ENCODE measurements at places on chromosomes 12 and 14. TPM values are rescaled to one million over a fixed set of nuclear protein-coding genes. Genes with fewer than 3 reads are reported as not detected.

LHX5 gene
- not detected for polyA plus RNA-seq

RARG gene
- polyA plus RNA-seq, result 11.6 TPM

EML1 gene
- 22.0 TPM for polyA plus RNA-seq

PRH2 gene
- 0.55 TPM for polyA plus RNA-seq

RNASE2 gene
- polyA plus RNA-seq, result 0.39 TPM

GPRC5A gene
- polyA plus RNA-seq, result 19.4 TPM

NRIP2 gene
- 4.2 TPM for polyA plus RNA-seq

TAS2R7 gene
- not detected for polyA plus RNA-seq

SPX gene
- 3.5 TPM for polyA plus RNA-seq

GRCh38 chr12:125890971-125891370 is 825.7 kb downstream of the AACS start:
- no peak overlapping the region for H3K27ac ChIP-seq
- H3K4me1 ChIP-seq, result no peaks in the 10 kb centered on the region
- no peak overlapping the region for H3K4me3 ChIP-seq
- no peaks in the 10 kb centered on the region for H3K27me3 ChIP-seq
- no peak for DNase-seq
- H3K36me3 ChIP-seq, result no peaks in the 10 kb centered on the region

DNA sequence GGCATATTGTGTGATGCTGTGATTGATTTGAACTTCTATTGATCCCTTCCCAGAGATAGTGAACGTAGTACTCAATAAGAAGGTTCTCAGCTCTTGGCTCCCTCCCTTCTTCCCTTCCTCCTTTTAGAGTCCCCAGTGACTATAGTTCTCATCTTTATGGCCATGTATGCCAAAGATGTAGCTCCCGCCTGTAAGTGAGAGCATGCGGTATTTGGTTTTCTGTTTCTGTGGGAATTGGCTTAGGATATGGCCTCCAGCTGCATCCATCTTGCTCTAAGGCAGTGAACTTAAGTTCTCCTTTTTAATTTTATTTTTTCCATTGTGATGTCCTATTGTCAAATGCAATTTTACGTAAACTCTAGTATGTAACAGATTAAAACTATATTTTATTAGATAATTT is 109.5 kb downstream of the AEBP2 start:
- no peak overlapping the region for H3K4me3 ChIP-seq
- no peaks in the 10 kb centered on the region for H3K27me3 ChIP-seq
- H3K36me3 ChIP-seq, result peaks cover 4% of the 10 kb centered on the region
- H3K4me1 ChIP-seq, result no peaks in the 10 kb centered on the region
- DNase-seq, result no peak

DNA sequence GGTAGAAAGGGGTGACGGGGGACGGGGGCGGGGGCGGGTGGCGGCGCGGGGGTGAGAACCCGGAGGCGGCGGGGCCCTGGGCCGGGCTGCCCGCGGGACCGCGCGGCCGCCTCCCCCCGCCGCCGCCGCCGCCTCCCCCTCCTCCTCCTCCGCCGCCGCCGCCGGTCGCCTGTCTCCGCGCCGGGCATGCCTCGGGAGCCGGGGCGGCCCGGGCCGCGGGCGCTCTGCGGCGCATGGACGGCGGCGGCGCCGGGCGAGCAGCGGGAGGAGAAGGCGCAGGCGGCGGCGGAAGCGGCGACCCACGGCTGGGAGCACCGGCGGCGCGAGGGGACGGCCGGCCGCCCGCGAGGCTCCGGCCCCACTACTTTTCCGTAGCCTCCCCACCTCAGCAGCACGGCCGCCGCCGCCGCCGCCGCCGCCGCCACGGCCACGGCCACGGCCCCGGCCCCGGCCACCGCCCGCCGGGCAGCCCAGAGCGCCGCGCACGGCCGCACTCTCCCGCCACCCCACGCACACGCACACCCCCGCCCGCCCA is at the start of gene NPAS3:
NPAS3 (plus strand) TSS at position 161 of the 535 bp plus-strand sequence.
- H3K27ac ChIP-seq, result peak within 1 kb of the TSS; percentile 50
- DNase-seq, result no peak
- H3K4me1 ChIP-seq, result peaks cover 5% of the 10 kb centered on the region
- H3K4me3 ChIP-seq, result peak within 1 kb of the TSS; percentile 53
- H3K36me3 ChIP-seq, result no peaks in the 10 kb centered on the region

GRCh38 chr12:77131977-77132490 is 66.7 kb upstream of the E2F7 start:
- H3K4me3 ChIP-seq, result no peak overlapping the region
- no peaks in the 10 kb centered on the region for H3K4me1 ChIP-seq
- H3K36me3 ChIP-seq, result no peaks in the 10 kb centered on the region
- DNase-seq, result no peak
- H3K27me3 ChIP-seq, result no peaks in the 10 kb centered on the region
- H3K27ac ChIP-seq, result no peak overlapping the region

GRCh38 chr12:34126239-34126641 is 103.9 kb downstream of the ALG10 start:
- no peaks in the 10 kb centered on the region for H3K36me3 ChIP-seq
- DNase-seq, result no peak
- H3K27me3 ChIP-seq, result no peaks in the 10 kb centered on the region
- no peak overlapping the region for H3K27ac ChIP-seq

- DNase-seq, result peak; percentile 3
- H3K27ac ChIP-seq, result no peak overlapping the region
- H3K36me3 ChIP-seq, result no peaks in the 10 kb centered on the region
- no peaks in the 10 kb centered on the region for H3K27me3 ChIP-seq
- no peak overlapping the region for H3K4me3 ChIP-seq
- H3K4me1 ChIP-seq, result no peaks in the 10 kb centered on the region
Measured at GRCh38 chr12:83573671-83574070, 887.0 kb downstream of the TMTC2 start.

DNA sequence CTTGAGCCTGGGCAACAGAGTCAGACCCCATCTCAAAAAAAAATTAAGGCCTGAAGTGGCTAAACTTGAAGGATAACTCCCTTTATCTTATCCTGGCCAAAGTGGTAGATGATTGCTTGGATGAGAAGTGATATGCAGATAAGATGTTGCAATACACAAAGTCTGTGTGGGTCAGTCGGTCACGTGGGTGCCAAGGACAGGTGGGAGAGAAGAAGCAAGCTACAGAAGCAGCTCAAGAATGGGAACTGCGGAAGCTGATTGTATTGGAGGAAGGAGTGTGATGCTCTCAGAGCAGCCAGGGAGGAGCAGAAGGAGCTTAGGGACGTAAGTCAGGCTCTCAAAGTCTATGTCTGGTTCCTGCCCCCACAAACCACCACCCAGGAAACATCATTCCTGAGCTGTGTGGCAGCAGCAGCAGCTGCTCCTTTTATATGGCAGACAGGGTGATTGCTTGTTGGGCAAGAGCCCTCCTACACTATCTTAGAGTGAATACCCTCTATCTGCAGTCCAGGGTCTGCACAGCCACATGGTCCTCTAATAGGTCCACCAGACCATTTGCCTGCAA is 54.5 kb downstream of the ATP2A2 start:
- no peaks in the 10 kb centered on the region for H3K4me1 ChIP-seq
- no peaks in the 10 kb centered on the region for H3K27me3 ChIP-seq
- no peak for DNase-seq
- no peak overlapping the region for H3K27ac ChIP-seq

GRCh38 chr14:105069871-105070759 is 4.9 kb upstream of the GPR132 start:
- no peak for DNase-seq
- no peaks in the 10 kb centered on the region for H3K36me3 ChIP-seq
- peaks cover 7% of the 10 kb centered on the region for H3K4me1 ChIP-seq
- no peak overlapping the region for H3K27ac ChIP-seq

- H3K36me3 ChIP-seq, result no peaks in the 10 kb centered on the region
- DNase-seq, result no peak
- H3K27me3 ChIP-seq, result peaks cover 12% of the 10 kb centered on the region
- H3K27ac ChIP-seq, result no peak overlapping the region
Measured at GRCh38 chr12:115818973-115819372, 458.5 kb downstream of the MED13L start.

GRCh38 chr14:96281486-96281885 is 25.5 kb downstream of the BDKRB1 start:
- no peak overlapping the region for H3K4me3 ChIP-seq
- H3K4me1 ChIP-seq, result no peaks in the 10 kb centered on the region
- H3K27ac ChIP-seq, result no peak overlapping the region
- DNase-seq, result no peak

DNA sequence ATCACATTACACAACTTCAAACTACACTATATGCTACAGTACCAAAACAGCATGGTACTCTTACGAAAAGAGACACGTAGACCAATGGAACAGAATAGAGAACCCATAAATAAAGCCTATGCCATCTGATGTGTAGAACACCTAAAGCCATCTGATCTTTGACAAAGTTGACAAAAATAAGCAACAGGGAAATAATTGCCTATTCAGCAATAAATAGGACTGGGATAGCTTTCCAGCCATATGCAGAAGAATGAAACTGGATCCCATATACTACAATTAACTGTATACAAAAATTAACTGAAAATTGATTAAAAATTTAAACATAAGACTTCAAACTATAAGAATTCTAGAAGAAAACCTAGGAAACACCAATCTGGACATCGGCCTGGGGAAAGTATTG is 120.7 kb downstream of the PTPRO start:
- H3K27ac ChIP-seq, result no peak overlapping the region
- H3K27me3 ChIP-seq, result no peaks in the 10 kb centered on the region
- no peaks in the 10 kb centered on the region for H3K4me1 ChIP-seq
- H3K36me3 ChIP-seq, result no peaks in the 10 kb centered on the region
- H3K4me3 ChIP-seq, result no peak overlapping the region

- H3K4me3 ChIP-seq, result no peak overlapping the region
- H3K27ac ChIP-seq, result no peak overlapping the region
- DNase-seq, result no peak
- peaks cover 22% of the 10 kb centered on the region for H3K4me1 ChIP-seq
- H3K36me3 ChIP-seq, result peaks cover 12% of the 10 kb centered on the region
Measured at GRCh38 chr12:6883252-6883651, 10.1 kb upstream of the SPSB2 start.

GRCh38 chr12:3135522-3136461 is 58.6 kb downstream of the TSPAN9 start:
- H3K4me1 ChIP-seq, result peaks cover 7% of the 10 kb centered on the region
- H3K36me3 ChIP-seq, result no peaks in the 10 kb centered on the region
- peak; percentile 48 for DNase-seq
- no peak overlapping the region for H3K27ac ChIP-seq
- H3K4me3 ChIP-seq, result no peak overlapping the region

DNA sequence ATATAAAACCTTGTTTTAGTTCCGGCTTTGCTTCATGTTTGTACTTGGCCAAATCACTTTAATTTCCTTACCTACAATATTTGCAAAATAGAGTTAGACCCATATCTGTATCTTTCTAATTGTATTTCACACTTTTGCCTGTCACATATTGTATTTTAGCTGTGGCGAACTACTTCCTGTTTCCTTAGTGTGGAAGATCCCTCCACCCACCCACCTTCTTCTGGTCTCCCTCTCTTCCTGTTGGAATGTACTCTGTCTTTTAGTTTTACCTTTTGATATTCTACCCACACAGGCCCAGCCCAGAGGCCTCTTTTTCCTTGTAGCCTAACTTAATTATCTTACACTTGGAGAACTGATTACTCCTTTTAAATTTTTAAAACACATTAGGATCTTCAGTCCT is 78.2 kb downstream of the SCN8A start:
- no peak overlapping the region for H3K27ac ChIP-seq
- H3K27me3 ChIP-seq, result no peaks in the 10 kb centered on the region
- H3K4me3 ChIP-seq, result no peak overlapping the region
- H3K36me3 ChIP-seq, result no peaks in the 10 kb centered on the region
- no peaks in the 10 kb centered on the region for H3K4me1 ChIP-seq
- no peak for DNase-seq

- no peaks in the 10 kb centered on the region for H3K27me3 ChIP-seq
- peaks cover 60% of the 10 kb centered on the region for H3K4me1 ChIP-seq
- peak overlapping the region; percentile 81 for H3K27ac ChIP-seq
- DNase-seq, result no peak
- peak overlapping the region; percentile 38 for H3K4me3 ChIP-seq
Measured at GRCh38 chr14:73462815-73463214, 4.5 kb upstream of the NUMB start.

- H3K36me3 ChIP-seq, result peaks cover 52% of the 10 kb centered on the region
- no peak overlapping the region for H3K4me3 ChIP-seq
- H3K27me3 ChIP-seq, result no peaks in the 10 kb centered on the region
Measured at GRCh38 chr12:105219261-105220028, 16.5 kb downstream of the APPL2 start.

DNA sequence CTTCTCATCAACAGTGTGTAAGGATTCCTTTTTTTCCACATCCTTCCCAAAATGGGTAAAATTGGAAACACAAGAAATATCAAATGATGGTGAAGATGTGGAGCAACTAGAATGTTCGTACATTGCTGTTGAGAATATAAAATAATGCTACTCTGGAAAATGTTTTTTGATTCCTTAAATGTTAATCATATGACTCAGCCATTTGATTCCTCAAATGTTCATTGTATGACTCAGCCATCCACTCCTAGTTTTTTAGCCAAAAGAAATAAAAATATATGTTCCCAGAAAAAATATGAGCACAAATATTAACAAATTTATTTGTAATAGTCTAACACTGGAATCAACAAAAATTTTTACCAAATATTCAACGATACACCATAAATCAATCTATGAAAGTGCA is 1108.6 kb downstream of the LRFN5 start:
- H3K27ac ChIP-seq, result no peak overlapping the region
- no peaks in the 10 kb centered on the region for H3K36me3 ChIP-seq
- no peaks in the 10 kb centered on the region for H3K4me1 ChIP-seq

DNA sequence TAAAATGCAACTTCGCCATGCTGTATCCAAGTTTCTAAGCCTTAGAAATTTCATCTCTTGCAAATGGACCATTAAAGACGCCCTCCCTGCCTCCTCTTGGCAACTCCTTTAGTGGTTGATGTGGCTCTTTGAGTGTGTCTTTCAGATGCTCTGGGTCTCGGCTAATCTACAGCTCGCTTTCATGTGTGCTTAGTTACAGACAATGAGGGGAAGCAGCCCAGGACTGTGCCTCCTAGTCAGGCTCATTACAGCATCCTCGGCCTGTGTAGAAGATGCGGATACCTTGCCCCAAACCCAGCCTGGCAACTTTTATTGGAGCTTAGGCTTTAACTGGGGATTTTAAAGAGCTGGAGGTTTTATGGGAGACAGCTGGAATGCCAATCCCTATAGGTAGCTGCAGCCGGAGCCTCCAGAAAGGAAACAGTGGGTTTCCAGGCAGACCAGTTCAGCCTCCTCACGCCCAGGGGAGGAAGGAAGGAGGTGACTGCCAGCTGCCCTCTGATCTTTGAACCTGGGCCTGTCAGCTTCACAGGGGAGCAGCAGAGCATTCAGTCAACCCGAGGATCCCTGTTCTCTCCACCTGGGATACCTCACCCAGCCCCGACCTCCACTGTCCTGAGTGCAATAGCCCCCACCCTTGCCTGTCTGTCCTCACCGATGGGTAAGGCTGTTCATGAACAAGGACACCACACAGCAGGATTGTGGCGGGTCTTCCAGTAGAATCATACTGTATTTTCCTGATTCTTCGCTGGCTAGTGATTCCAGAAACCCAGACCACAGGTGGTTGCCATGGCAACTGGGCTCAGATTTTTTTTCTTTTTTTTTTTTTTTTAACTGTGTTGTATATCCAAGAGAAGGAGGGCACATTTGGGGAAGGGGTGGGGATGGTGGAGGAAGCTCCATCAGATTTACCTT is 638.5 kb downstream of the MED13L start:
- no peak overlapping the region for H3K27ac ChIP-seq
- no peak overlapping the region for H3K4me3 ChIP-seq
- DNase-seq, result no peak
- H3K4me1 ChIP-seq, result no peaks in the 10 kb centered on the region
- no peaks in the 10 kb centered on the region for H3K36me3 ChIP-seq
